Occipital lobe (tissue), 3 donors: ENCODE measurements at places on chromosomes 16 and 17. TPM values are rescaled to one million over a fixed set of nuclear protein-coding genes. Genes with fewer than 3 reads are reported as not detected.

MED1 gene
- 30.7 TPM for total RNA-seq

DDX52 gene
- 37.9 TPM for total RNA-seq

DNA sequence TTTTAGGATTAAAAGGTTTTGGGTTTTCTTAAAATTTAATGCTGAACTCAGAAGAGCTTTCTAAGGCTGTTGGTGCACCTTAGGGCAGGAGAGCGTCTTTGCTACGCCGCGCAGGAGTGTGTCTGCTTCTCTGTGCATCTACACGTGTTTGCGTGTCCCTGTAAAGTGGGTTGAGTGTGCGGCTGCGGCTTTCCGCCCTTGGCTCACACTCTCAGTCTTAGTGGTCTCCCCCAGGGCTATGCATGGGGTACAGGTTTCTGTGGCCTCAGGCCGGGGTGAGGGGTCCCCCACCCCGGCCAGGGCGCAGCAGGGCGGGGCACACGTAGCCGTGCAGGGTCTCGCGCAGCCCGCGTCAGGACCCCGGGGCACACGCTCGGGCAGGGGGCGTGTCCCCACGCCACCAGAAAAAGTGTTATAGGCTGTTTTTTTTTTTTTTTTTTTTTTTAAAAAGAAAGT, 727 bp upstream of the TENT4B start:
- no peak for DNase-seq

- no peak for DNase-seq
Measured at GRCh38 chr16:1667916-1668315, 10.2 kb upstream of the JPT2 start.

- DNase-seq, result no peak
Measured at GRCh38 chr17:71725811-71726210, 395.0 kb upstream of the SOX9 start.
